ENCODE measurements at places on chromosomes 13 and 19. TPM values are rescaled to one million over a fixed set of nuclear protein-coding genes. Genes with fewer than 3 reads are reported as not detected.

- no peak for DNase-seq
These were observed 124.2 kb downstream of the CDK8 start for GRCh38 chr13:26378116-26378515.

- no peak for DNase-seq
These were observed 1.2 kb downstream of the NR2C2AP start for GRCh38 chr19:19201697-19202630.

GRCh38 chr13:77425705-77426104 lies 98.8 kb upstream of the MYCBP2 start:
- DNase-seq, result no peak

GRCh38 chr19:48925240-48925843 lies 8.2 kb upstream of the DHDH start:
- no peak for DNase-seq

GRCh38 chr19:42076380-42076944 lies 496 bp downstream of the ZNF574 start:
- DNase-seq, result no peak

DNA sequence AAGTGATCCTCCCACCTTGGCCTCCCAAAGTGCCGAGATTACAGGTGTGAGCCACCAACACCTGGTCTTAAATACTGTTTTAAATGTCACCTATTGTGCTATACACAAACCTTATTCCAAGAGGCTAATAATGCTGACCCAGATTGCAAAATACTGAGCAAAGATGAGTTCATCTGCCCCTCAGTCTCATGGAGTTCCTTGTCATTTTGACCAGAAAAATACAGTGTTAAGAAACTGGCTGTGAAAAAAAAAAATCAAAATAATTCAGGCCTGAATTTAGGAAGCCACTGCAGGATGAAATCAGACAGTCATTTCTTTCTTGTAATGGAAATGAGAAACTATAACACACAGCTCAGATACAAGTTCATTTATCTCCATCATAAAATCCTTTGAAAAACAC lies 59.9 kb downstream of the TBC1D4 start:
- no peak for DNase-seq

- no peak for DNase-seq
These were observed 7.6 kb downstream of the ZNF737 start for GRCh38 chr19:20558011-20558410.

DNA sequence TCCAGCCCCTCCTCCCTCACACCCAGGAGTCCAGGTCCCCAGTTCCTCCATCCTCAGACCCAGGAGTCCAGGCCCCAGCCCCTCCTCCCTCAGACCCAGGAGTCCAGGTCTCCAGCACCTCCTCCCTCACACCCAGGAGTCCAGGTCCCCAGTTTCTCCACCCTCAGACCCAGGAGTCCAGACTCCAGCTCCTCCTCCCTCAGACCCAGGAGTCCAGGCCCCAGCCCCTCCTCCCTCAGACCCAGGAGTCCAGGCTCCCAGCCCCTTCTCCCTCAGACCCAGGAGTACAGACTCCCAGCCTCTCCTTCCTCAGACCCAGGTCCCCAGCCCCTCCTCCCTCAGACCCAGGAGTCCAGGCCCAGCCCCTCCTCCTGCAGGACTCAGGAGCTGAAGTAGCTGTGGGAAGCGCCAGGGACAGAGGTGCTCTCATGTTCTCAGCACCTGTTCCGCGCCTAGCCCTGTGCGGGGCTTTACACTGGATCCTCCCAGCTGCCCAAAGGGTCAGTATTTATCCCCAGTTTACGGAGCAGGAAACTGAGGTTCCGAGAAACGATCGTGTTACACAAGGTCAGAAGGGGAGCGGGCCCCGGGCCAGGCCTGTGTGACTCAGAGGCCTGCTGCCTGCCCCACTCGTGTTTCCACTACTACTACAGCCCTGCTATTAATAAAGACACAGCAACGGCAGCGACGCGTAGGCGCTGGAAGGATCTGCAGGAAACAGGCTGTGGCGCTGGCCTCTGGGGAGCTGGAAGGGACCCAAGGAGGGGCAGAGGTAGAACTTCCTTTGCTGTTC lies 1.7 kb upstream of the SBK3 start:
- DNase-seq, result peak; percentile 66

GRCh38 chr13:45296259-45296658 lies 44.7 kb downstream of the TPT1 start:
- DNase-seq, result no peak

DNA sequence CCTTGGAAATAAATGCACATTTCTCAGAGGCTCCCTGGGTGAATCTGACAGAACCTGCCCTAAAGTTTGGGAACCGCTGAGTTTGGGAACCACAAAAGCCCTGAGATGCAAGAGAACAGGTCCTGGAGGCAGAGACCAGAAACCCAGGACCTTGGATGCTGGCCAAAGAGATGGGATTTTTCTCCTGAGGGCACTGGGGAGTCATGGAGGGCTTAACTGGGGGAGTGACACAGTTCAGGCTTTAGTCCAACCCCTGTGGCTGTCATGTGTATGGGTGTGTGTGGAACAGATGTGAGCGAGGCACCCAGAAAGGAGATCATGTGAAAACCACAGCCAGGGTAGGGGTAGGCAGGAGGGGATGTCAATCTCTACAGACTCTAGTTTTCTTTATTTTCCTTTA lies 3.9 kb upstream of the NCCRP1 start:
- no peak for DNase-seq

DNA sequence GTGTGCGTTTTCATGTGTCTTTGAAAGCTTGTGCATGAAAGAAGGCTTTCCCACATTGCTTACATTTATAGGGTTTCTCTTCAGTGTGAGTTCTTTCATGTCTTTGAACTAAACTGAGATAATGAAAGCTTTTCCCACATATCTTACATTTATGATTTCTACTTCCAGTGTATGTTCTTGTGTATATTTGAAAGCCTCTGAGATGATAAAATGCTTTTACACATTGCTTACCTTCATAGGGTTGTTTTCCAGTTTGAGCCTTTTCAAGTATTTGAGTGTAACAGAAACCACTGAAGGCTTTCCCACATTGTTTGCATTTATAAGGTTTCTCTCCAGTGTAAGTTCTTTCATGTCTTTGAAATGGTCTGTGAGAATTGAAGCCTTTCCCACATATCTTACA lies 9.8 kb upstream of the ZNF441 start:
- no peak for DNase-seq

The ANKLE1 gene
- 0.56 TPM for total RNA-seq

The ETHE1 gene
- total RNA-seq, result 41.9 TPM

The KIR3DL1 gene
- not detected for total RNA-seq

The ZNF471 gene
- total RNA-seq, result 5.0 TPM

The POSTN gene
- 27.0 TPM for total RNA-seq
